ENCODE measurements at places on chromosomes 6 and 20.

DNA sequence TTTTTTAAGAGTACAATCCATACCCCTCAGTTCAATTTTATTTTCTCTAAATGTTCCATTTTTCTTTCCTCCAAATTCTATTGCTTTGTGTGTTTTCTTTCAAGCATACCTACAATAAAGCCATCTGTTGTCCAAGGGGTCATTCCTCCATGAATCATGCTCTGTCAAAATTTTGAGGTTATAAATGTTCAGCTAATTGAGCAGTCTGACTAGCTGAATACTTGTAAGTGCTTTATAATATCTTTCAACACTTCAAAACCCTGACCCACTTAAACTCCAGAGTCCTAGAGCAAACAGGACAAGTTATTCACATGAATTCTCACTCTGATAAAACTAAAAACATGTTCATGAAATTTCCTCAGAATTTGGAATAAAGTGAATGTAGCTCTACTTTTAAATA, 33.4 kb upstream of the EYA4 start:
- no peak for DNase-seq

- no peak for DNase-seq
These were observed 63.0 kb downstream of the NCOA7 start for GRCh38 chr6:125853756-125854155.

- DNase-seq: no peak
These were observed 35.1 kb upstream of the ARMH2 start for GRCh38 chr6:24833711-24834386.

DNA sequence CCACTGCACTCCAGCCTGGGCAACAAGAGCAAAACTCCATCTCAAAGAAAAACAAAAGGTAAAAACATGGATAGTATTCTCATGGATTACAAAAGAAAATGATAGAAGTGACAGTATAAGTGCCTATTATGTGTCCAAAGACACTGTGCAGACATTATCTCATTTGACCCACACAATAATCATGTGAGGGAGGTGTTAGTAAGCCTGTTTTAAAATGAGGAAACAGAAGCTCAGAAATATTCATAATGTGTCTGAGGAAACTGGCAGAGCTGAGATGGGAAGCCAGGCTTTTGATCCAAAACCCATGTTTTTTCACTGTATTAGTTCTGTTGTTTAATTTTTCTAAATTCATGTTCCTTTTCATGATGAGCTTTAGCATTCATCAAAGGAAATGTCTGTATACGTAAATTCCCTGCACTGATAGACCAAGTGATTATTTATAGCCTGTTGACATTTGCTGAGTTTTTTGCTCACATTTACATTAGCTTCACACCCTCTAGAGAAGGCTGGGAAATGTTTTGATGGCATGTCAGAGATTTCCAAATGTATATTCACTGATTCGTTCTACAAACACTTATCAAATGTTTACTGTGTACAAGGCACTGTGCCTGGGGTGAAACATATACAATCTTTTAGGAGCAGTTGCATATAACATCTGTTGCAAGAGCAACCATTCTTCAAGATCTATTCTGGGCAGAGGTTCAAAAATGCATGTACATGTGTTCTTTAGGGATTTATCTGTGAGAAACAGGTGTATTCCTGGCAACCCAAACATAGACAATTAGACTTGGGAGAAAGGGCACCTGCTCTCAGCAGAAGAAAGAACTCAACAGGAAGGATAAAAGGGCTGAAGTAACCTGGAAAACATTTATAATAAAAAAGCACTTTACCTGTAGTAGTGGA, 331.5 kb downstream of the SAMD5 start:
- DNase-seq: no peak

GRCh38 chr20:24610341-24611115, 141.1 kb downstream of the SYNDIG1 start:
- no peak for DNase-seq

GRCh38 chr6:37866590-37867507, 47.3 kb downstream of the ZFAND3 start:
- DNase-seq: no peak

GRCh38 chr6:16441262-16441661, 202.9 kb downstream of the GMPR start:
- DNase-seq: no peak

DNA sequence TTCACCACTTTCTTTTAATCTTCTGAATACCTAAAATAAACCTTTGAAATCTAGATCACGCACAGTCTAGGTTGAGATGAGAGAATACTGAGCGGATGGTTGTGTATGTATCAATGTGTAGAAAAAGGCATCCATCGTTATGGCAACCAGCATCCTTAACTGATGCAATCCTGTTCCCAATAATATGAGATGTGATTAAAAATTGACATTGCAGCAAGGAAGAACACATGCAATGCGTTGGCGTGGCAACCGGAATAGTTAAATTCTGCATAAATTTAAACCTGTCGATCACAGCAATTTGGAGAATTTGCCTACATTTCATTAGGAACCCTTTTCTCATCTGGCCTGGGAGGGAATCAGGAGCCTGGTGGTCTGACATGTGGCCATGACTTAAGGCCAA, 1.3 kb upstream of the L3MBTL1 start:
- DNase-seq: no peak

DNA sequence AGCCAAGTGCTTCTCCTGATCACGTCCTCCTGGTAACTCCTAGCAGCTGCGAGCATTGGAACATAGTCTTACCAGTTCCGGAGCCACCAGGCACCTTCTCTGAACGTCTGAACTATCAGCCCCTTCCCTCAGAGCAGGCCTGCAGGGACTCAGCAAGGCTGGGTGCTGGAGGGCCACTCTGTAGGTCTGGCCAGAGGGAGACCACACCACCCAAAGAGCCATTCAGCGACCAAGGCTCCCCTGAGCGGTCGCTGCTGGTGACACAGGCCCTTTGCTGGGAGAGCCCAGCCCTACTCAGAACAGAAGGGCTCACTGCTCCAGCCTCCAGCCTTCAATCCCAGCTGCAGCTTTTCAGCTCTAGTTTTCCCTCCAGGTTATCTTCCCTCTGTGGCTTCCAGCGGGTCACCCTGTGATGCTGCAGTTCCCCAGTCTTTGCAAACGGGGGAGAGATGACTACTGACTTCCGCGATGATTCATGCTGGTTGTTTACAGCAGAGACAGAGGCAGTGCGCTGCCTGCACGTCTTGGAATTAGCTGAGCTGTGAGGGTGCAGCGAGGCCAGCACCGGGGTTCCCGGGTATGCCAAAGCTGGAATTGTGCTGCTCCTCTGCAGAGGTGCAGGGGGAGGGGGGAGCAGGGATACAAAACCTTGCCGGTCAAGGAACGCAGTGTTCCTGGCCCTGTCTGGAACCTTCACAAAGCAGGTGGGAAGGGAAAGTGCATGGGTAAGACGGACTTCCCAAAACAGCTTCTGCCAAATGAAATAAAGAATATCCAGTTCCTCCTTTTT, 161.4 kb downstream of the LY86 start:
- peak; percentile 84 for DNase-seq

DNA sequence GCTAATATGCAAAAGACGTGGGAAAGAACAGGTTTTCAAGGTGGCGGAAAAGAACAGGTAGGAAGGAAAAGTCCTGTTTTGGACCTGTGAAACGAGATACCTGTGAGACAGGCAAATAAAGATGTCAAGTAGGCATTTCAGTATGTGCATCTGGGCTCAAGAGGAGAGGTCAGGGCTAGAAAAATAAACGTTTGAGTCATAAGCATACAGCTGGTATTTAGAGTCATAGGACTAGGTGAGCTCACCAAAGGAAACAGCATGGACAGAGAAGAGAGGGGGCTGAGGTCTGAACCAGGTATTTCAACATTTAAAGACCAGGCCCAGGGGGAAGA, 14.9 kb downstream of the MTFR2 start:
- no peak for DNase-seq

DNA sequence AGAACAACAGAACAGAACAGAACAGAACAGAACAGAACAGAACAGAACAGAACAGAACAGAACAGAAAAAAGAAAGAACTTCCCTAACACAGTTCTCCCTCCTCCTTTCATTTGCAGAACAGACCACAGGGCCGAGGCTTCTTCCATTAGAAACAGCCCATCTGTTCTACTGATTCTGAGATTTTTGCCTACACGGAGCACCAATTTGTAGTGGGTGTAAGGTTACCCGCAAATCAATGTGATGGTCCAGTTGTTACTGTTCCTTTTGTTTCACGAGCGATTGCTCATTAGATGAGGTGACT, 734 bp upstream of the OGFRL1 start:
- no peak for DNase-seq

- no peak for DNase-seq
These were observed 164.1 kb downstream of the SYNDIG1 start for GRCh38 chr20:24633521-24633920.

GRCh38 chr20:35503841-35504561, 25.5 kb downstream of the C20orf173 start:
- DNase-seq: no peak

DNA sequence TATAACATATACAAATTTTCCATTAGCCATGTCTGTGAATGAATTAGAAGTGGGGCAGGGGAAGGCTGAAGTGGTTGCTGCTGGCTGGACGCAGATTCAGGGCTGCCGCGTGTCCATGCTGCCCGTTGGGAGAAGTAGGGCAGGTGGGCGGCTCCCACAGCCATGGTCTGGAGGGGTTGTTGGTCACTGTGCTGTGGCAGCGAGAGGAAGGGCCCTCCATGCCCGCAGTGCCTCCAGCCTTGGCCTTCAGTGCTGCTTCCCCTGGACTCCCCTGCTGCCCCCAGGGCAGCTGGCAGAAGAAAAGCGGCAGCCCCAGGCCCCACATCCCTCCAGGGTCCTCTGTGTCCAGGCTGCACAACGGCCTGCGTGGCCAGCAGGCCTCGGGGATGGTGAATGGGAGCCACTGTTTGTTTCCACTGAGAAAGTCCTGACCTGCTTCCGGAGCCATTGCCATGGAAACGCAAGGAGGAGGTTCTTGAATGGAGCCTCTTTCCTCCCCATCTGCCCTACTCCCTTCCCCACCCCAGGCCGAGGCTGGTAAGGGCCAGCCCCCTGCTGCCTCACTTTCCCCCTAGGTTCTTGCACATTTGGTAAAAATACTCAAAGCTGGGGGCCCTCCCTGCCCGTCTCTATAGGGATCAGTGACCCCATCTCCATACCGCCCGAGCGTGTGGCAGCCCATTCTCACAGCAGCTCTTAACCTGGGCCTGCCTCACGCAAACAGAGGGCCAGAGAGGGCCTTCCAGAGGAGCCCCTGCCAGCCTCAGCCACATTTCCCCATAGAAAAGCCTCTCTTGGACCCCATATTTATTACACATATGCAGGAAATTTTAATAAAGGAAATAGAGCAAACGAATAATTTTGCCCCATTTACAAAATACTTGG, 113.3 kb downstream of the SASH1 start:
- no peak for DNase-seq

GRCh38 chr6:93304505-93304904, 114.9 kb downstream of the EPHA7 start:
- DNase-seq: no peak

DNA sequence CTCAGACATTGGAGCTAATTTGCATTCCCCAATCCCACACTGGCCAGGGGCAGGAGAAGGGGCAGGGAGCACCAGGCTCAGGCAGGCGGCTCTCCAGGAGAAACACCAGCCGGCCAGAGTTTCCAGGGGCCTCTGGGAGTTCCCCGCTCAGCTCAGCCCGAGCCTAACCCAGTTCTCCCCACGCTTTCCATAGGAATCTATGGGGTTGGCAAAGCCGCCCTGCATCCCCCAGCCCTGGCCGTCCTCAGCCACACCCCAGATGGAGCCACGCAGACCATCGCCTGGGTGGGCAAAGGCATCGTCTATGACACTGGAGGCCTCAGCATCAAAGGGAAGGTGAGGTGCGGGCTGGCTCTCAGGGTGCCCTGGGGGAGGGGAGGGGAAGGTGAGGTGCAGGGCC, 8.2 kb downstream of the NPEPL1 start:
- DNase-seq: no peak

GRCh38 chr6:157741321-157741947, 81.6 kb upstream of the SNX9 start:
- DNase-seq: no peak

DNA sequence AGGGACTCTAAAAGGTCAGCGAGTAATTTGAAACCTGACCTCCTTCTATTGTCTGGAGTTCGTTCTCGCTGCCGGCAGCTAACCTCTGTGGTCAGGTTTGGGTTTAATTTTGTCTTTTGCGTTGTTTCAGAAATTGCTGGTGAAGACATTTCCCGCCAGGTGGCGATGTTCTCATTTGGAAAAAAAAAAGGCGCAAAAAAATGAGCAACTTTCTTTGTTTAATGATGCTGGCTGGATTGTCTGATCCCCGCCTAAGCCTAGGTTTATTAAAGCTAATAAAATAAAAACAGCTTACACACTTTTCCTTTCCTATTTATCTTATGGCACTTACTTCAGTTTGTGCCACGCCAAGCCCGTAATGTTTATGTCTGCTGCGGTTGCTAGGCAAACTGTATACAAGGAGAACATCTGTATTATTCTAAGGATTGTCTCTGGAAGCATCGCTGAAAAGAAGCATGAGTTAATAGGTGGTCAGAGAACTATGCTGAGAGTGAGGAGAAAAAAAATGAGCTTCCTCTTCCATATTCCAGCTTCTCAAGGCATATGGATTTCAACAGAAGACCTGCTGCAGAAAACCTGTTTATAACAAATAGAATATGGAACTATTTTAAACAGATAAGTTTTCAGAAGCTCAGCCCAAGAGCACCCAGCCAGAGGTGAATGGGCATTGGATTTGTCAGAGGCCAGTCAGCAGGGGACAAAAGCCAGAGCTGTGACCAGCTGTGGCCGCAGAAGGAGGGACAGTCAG, 205.7 kb downstream of the DOK5 start:
- DNase-seq: peak; percentile 72

- DNase-seq: no peak
These were observed 10.4 kb upstream of the SIRPB1 start for GRCh38 chr20:1630186-1630585.

- no peak for DNase-seq
These were observed 439.4 kb downstream of the PHF3 start for GRCh38 chr6:64074981-64075380.

- no peak for DNase-seq
These were observed 92.8 kb upstream of the SASH1 start for GRCh38 chr6:148249679-148250375.

GRCh38 chr6:111818539-111819226, 54.6 kb downstream of the FYN start:
- peak; percentile 75 for DNase-seq

- no peak for DNase-seq
These were observed 157.7 kb upstream of the MMS22L start for GRCh38 chr6:97440590-97441176.

GRCh38 chr6:14037402-14038277, 79.9 kb upstream of the CD83 start:
- no peak for DNase-seq

DNA sequence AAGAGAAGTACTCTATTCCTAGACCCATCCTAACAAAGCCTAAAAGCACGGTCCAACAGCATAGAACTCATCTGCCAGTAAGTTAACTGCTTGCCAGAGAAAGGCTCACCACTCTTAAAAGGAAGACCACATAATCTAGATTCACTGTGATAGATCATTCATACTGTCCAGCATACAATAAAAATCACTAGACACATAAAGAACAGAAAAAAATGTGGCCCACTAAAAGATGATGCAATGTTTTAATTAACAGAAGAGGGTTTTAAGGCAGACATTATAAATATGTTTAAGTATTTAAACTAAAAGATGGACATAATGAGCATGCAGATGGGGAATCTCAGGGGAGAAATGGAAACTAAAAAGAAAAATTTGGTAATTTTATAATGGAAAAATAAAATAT, 157.5 kb upstream of the CDH4 start:
- no peak for DNase-seq

All from activated CD4-positive, alpha-beta T cell treated with anti-CD3 and anti-CD28 coated beads, Interleukin-2, amount 10 ng/mL, durations not matched to agents 24 days and 14 days (primary cell).